Myocyte (in vitro differentiated cells): ENCODE measurements at places on chromosomes 1 and 21. TPM values are rescaled to one million over a fixed set of nuclear protein-coding genes. Genes with fewer than 3 reads are reported as not detected.

Gene TCHH
- not detected in 2 replicates for total RNA-seq

Gene BPNT1
- total RNA-seq, result 30.6 and 32.3 TPM in 2 replicates

Gene TRIM63
- 18.6 and 26.2 TPM in 2 replicates for total RNA-seq

Gene DCST2
- not detected in 2 replicates for total RNA-seq

Gene IBA57
- 1.9 and 2.5 TPM in 2 replicates for total RNA-seq

Gene PIP5K1A
- total RNA-seq, result 34.2 and 40.4 TPM in 2 replicates

Gene CALML6
- 0.27 and 0.36 TPM in 2 replicates for total RNA-seq

Gene IVNS1ABP
- total RNA-seq, result 79.3 and 124 TPM in 2 replicates

Gene NPPA
- total RNA-seq, result 0.47 and 1.3 TPM in 2 replicates

Gene CFHR2
- total RNA-seq, result not detected in 2 replicates

Gene LMNA
- 1,328 and 1,573 TPM in 2 replicates for total RNA-seq

Gene SH2D1B
- not detected in 2 replicates for total RNA-seq

Gene ST6GALNAC3
- total RNA-seq, result not detected in 2 replicates

Gene RHOC
- 174 and 188 TPM in 2 replicates for total RNA-seq

Gene CIART
- total RNA-seq, result 2.0 and 2.5 TPM in 2 replicates

Gene KCNC4
- 3.6 and 9.5 TPM in 2 replicates for total RNA-seq

Gene FRRS1
- total RNA-seq, result 4.1 and 5.6 TPM in 2 replicates

Gene PTGS2
- total RNA-seq, result not detected in 2 replicates

Gene PAPPA2
- total RNA-seq, result 0.52 and 0.75 TPM in 2 replicates

Gene ATP1A2
- total RNA-seq, result 28.2 and 60.4 TPM in 2 replicates

Gene C1orf174
- total RNA-seq, result 23.4 and 28.3 TPM in 2 replicates

Gene MAP1LC3C
- 37.5 and 38.4 TPM in 2 replicates for total RNA-seq

Gene FOXD3
- total RNA-seq, result 0.05 TPM in 1 of 2 replicates, not detected in the other

Gene DYNLT5
- total RNA-seq, result 0.26 TPM in 1 of 2 replicates, not detected in the other

Gene MTARC1
- total RNA-seq, result 0.31 and 0.51 TPM in 2 replicates

Gene FCER1A
- not detected in 2 replicates for total RNA-seq

Gene MARK1
- 0.08 TPM in 1 of 2 replicates, not detected in the other for total RNA-seq

Gene SPATA6
- 2.0 and 4.8 TPM in 2 replicates for total RNA-seq

Gene MGST3
- 60.4 and 103 TPM in 2 replicates for total RNA-seq

Gene GNG12
- 60.5 and 62.6 TPM in 2 replicates for total RNA-seq

Gene SPTA1
- total RNA-seq, result not detected in 2 replicates

Gene WDR4
- total RNA-seq, result 7.5 and 8.7 TPM in 2 replicates

Gene PSMB4
- 241 and 277 TPM in 2 replicates for total RNA-seq

Gene SYDE2
- total RNA-seq, result 6.8 and 7.6 TPM in 2 replicates

Gene AMY1C
- not detected in 2 replicates for total RNA-seq

Gene ORC1
- total RNA-seq, result 0.11 and 0.42 TPM in 2 replicates

Gene LCE3E
- not detected in 2 replicates for total RNA-seq

Gene INSRR
- total RNA-seq, result 0.05 TPM in 1 of 2 replicates, not detected in the other

Gene OR2M4
- not detected in 2 replicates for total RNA-seq

Gene OTUD7B
- total RNA-seq, result 13.4 and 14.9 TPM in 2 replicates

Gene NPPB
- not detected in 2 replicates for total RNA-seq

Gene HES3
- not detected in 2 replicates for total RNA-seq

Gene SH2D5
- total RNA-seq, result 0.47 and 1.5 TPM in 2 replicates

Gene RIPK4
- not detected in 2 replicates for total RNA-seq

Gene NOS1AP
- 0.62 and 1.6 TPM in 2 replicates for total RNA-seq
